Stimulated activated CD4-positive, alpha-beta T cell treated with anti-CD3 and anti-CD28 coated beads, TNF-alpha, amount 100 ng/mL, for 1 hour (primary cell): ENCODE measurements at places on chromosomes 7 and 10.

- no peak for DNase-seq
Observed at GRCh38 chr7:107953924-107954303, 49.0 kb downstream of the LAMB1 start.

GRCh38 chr7:50379539-50379938, 70.6 kb downstream of the FIGNL1 start:
- no peak for DNase-seq

DNA sequence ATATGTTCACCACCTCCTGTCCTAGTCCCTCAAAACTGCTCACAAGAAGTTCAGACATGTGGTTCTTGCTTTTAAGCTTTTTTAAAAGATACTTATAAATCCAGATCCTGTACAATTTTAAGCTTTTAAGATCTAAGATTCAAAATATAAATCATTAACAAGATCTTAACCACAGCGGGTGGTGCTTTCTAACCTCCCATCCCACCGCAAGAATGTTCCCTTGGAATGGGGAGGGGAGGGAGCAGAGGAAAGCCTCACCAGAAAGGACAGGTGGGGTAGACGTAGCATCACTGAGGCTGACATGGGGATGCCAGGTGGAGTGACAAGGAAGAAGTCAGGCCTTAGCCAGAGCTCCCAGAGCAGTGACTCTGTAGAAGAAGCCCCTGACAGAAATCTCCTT, 133.5 kb downstream of the C1GALT1 start:
- DNase-seq, result no peak

DNA sequence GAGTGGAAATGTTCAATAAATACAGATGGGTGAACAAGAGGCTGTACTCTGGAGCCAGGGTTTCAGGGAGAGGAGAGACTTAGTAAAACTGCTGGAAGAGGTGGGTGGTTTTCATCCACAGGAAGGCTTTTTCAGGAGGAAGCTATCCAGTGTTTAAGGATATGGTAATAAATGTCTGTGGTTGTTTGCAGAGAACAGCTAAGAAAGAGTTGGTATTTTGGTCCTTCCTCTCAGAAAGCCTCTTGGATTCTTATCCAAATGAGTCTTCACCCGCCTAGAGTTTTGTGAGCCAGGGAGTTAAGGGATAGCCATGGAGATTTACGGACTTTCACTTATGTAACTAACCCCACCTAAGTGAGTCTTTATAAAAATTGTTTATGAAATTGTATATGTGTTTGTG, 95.7 kb downstream of the GNAI1 start:
- DNase-seq, result no peak

DNA sequence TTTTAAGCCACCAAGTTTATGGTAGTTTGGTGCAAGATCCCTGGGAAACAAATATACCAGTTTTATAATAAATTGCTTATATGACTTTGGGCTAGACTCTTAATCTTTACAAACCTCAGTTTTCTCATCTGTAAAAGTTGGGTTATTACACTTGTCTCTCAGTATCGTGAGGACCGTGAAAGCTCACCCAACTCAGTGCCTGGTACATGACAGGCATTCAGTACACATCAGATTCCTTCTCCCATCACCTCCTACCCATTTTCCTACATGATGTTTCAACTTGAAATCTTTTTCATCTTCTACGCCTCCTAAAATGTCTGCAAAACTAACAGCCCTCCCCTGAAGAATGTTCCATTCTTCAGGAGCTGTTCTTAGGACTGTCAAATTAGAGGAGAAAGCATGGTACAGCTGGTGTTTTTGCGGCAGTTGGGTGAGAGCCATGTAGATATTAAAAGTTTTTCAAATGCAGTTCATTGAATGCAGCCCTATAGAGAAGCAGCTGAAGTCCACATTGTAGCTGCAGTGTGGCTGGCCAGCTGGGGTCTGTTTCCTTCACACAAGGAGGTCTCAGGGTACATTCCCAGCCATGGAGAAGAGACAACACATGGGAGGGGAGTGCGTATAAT, 812.8 kb downstream of the LRMDA start:
- DNase-seq, result no peak

- DNase-seq, result no peak
Observed at GRCh38 chr7:45687721-45688120, 113.6 kb downstream of the ADCY1 start.
